ENCODE measurements at places on chromosomes 2 and 18.

GRCh38 chr2:213757525-213757924 lies 473.3 kb downstream of the SPAG16 start:
- no peak for DNase-seq

DNA sequence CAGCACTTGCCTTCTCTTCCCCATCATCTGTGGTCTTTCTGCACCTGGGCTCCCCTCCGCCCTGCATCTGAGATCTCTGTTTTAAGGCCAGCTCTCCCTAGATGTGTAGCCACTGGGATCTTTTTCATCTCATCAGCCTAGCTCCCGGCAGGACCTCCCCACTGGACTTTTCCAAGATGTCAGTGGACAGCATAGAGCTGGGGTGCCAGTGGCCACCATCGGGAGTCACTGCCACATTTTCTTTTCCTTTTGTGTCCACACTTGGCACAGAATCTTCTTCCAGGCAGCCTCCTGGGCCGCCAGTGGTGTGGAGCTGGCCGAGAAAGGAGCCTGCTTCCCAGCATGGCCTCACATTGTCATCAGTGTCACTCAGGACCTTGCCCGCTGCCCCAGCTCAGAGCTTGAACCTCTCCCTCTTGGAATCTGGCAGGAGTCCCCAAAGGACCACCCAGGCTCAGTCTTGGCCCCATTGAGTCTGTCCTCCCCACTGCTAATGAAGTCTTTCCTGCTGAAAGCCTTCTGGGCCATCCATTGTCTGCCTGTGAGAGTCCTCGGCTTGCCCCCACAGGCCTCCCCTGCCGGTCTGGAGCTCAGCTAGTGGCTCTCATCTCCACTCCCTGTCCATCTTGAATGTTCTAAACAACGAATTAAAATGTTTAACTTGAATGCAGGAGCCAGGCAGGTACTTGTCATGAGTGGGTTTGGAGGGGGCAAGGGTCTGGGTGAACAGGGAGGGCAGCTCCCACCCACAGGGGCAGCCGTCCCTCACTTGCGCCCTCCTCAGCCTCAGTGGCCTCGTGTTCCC lies 324.4 kb downstream of the GBX2 start:
- DNase-seq, result no peak

- DNase-seq, result no peak
Observed at GRCh38 chr2:1739961-1740715, 4.2 kb downstream of the PXDN start.

GRCh38 chr2:72940786-72941185 lies 23.5 kb downstream of the EMX1 start:
- no peak for DNase-seq

DNA sequence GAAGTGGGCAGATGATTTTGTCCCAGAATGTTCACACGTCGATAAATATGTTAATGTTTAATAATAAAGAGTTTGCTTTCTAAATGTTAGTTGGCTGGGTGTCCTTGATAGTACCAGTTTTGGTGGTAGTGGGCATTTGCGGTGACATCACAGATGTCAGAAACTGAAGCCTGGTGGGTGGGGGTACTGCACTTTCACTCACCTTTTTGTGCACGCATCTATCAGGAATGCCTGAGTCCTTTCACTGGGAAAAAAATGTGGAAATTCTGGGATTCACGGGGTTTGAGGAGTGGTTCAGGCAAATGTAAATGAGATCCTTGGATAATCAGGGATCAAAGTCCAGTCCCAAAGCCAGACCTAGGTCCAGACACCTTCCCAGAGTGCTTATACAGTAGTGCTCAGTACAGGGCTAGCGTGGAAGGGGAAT lies 3.2 kb downstream of the EPAS1 start:
- DNase-seq, result no peak

GRCh38 chr2:78202986-78203670 lies 681.0 kb upstream of the LRRTM4 start:
- DNase-seq, result no peak

DNA sequence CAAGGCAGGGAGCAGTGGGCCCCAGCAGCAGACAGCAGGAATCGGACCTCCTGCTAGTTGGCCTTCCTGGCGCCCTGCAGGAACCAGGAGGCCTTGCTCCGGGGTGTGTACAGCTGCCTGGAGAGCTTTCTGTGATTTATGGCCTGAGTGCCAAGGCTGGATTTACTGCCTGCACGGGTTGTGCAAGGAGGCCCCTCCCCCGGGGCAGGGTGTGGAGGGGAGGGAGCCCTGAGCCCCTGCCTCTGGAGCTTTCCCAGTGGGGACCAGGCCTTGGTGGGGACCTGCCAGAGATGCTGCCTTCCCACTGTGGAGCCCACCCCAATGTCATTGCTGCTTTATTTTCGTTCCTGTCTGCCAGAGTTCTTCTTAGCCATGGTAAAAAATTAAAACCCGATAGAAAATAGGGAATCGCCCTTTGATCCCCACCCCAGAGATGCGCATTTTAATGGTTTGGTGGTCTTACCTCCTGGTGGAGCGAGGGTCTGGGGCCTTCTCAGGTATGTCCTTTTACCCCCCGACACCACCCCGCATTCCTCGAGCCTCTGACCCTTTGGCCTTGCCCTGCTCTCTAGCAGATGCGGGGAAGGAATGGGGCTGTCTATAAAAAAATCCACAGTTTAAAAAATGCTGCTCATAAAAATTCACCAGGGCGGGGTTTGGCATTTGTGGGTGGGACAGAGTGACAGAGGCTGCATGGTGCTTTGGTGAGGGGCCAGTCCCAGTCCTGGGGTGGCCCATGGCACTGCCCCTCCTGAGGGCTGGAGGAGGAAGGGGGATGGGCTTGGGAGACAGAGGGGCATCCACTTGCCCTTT lies 6.9 kb upstream of the RALB start:
- DNase-seq, result no peak

- DNase-seq, result no peak
Observed at GRCh38 chr2:46703588-46703987, 212.0 kb downstream of the MCFD2 start.
